ENCODE measurements at places on chromosomes 4 and X.

DNA sequence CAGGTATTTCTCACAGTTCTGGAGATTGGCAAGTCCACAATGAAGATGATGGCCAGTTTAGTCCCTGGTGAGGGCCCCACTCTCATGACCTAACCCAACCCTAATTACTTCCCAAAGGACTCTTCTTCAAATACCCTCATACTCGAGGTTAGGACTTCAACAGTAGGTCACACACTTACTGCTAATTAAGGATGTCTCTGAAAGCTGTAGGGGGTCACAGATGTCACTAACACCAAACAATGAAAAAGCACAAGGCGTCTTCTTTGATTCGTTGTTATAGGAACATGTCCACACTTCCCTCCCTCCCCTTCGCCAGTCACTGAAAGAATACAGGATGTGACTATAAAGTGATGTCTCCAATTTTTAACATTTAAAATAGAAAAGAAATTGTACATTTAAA is 309.7 kb downstream of the PACRGL start:
- no peak for DNase-seq

DNA sequence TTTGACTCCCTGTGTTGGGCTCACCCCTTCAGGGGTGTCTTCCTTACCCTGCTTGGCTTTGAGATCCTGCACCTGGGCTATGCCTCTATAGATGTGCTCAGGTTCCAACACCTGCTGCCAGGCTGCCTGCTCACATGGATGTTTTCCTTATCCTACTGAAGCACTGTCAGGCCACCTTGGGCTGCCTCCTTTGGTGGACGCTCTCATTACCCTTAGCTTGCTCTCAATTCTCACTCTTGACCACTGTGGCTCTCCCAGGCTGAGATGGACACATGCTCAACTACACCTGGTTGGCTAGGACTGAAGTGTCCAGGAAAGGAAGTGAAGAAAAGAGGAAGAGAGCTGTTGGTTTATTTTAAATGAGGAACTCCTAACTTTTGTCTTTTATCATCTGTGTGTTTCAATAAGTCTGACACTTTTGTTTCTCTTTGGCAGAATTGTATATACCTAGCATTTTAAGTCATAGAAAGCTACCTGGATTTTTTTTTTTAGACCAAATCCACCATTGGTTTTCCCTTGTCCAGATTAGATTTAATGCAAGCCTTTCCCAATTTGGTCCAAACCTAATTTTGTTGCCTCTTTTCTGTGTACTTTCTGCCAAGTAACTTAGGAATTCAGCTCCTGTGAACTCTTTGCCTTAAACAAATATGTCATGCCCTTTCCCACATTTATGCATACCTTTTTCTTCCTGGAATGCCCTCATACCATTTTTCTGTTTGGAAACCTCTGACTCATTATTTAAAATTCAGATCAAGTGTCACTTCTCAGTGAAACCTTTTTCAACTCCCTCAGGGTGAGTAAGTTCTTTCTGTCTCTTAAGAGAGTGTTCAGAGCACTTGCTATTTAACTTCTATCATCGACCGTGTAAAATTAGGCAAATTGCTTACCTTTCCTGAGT is 175.8 kb downstream of the GC start:
- no peak for DNase-seq

DNA sequence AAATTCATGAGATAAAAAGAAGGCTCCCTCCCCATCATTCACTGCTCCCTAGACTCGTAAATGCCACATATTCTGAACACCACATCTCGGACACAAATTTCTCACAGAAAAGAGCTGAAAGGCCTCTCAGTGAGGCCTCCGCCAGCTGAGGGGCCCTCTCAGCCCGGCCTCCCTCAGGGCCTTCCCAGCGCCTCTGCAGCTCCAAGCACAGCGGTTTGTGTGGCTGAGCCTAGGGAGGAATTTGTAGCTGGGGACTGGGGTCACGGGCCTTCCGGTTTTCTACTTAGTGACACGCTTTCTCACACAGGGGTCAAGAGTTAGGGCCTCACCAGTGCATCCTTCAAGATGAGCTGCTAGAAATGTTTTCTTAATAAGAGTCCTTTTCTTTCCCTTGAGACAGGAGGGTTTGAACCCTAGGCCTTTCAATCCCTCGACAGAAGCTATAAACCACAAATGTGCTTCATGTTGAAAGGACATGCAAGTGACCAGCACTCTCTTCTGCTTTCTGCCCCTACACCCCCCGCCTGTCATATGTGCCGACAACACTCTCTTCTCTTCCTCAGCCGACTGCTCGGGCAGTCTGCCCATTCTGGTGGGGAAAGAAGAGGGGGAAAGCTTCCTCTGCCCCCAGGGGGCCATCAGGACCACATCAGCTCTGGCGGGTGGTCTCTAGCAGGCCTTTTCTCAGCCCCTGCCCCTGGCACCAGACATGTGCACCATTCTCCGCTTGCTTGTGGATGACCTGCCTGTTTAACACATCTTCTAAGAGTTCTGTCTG is 104.9 kb downstream of the CHIC2 start:
- DNase-seq = peak; percentile 54

DNA sequence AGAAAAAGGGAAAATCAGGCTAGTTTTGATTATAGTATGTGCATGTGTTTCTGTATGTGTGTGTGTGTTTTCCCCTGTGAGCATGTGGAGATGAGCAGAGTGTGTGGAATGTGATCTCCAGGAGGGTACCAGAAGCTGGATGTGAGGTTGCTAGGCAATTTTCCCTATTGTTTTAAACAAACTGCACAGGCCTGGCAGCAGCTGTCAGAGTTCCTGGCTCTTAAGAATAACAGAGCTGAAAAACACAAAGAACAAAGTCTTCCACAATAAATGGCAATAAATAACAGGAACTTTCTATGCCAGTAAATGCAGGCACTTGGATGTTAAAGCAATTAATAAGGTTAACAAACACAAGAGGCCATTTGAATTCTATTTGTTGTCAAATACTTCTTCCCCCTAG is 344.6 kb upstream of the CTSO start:
- peak; percentile 67 for DNase-seq

GRCh38 chr4:75819121-75819520 is 83.1 kb downstream of the PPEF2 start:
- no peak for DNase-seq

GRCh38 chrX:147226801-147227200 is 412.3 kb upstream of the CXorf51A start:
- no peak for DNase-seq

DNA sequence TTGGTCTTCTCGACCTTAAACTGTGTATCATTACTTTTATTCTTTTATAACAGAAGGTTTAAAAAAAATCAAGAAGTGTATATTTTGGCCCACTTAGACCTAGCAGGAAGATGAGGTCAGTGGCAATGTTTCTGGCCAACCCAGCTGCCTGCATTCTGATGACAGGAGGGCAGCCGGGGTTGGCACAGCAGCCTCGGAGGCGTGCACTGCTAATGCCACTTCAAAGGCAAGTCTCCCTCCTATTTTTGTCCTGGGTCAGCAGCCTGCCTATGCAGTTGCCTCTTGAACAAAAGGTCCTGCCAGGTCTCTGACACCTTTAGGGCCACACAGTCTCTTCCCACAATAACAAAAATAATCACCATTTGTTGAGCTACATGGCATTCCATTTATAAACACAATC is 89.4 kb upstream of the MYOZ2 start:
- no peak for DNase-seq

DNA sequence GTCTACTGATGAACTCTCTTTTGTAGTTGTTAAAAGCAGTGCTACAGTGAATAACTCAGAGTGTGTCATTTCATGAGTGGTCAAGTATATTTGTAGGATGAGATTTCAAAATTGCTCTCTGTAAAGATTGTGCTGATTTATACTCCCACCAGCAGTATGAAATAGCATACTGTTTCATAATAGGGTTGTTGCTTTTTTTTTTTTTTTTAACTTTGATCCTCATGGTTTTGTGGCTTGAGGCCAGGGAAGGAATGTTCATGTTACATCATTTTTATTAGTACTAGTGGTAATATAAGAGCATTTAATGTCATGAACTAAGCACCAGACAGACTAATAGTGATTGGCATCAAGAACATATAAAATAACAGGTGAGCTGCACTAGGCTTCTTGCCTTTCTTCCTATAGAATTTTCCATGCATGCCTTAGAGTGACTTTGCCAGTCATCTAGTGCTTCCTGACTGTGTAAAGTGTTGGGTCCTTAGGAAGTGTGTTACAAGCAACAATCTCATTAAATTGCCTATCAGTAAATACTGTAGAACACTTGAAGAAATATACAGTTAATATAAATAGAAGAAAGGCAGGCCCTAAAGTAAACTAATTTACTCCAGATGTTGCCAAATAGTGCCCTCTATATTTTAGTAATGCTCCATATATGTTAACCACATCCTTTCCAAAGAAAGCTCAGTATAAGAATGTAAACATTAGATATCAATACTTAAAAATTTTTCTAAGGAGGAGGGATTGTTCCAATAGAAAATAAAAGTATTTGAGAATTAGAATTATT is 38.6 kb upstream of the MSMO1 start:
- no peak for DNase-seq

GRCh38 chr4:166658585-166658984 is 575.7 kb downstream of the SPOCK3 start:
- no peak for DNase-seq

DNA sequence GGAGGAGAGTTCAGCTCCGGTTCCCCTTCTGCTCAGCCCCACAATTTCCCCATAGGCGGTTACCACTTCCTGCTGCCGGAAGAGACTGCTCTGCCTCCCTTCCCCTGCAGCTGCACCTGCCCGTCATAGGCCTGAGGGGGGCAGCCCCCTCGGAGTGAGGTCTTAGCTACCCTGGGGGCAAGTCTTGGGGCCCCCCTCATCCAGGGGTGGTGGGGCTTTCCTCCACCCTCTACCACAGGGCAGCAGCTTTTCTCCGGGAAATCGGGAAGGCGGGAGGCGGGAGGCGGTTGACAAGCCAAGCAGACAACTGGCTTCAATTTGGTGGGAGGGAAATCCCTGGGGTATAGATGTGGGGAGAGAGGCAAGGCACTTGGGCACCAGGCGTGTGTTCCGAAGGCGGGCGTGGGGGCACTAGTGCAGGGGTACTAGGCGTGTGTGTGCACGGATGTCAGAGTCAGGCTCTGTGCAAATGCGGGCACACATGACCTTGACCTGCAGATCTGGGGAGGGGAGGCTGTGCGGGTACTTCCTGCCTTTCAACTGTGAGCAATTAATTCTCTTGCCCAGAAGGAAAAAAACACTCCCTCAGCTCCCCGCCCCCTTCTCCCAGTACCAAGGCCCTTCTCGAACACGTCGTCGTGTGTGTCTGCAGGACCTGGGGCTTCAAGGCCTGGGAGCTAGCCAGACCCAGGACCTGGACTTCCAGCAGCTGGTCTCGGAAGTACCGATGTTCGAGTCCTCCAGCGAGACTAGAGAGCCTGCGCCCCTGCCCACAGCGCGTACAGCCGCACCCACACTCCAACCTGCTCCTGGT is 1.0 kb upstream of the ARHGAP4 start:
- peak; percentile 65 for DNase-seq

DNA sequence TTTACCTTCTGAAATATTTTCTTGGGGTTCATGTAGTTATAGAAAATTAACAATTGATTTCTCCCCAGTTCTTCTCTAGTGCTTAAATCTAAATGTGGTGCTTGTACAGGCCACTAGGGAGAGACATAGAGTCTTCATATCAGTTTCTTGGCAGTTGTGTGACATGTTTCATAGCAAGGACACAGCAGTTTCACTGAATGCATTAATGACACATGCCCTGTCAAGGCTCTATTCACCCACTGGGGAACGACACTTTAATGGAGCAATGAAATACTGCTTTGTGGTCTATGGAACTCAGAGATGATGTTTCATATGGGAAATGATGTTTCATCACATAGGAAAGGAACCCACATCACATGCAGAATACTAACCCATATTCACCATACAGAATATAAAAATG is 2.8 kb downstream of the VEGFC start:
- DNase-seq = no peak

- no peak for DNase-seq
Measured at GRCh38 chr4:76214177-76214675, 602 bp upstream of the SCARB2 start.

GRCh38 chrX:97898798-97899197 is 1015.1 kb downstream of the RPA4 start:
- DNase-seq = peak; percentile 28

DNA sequence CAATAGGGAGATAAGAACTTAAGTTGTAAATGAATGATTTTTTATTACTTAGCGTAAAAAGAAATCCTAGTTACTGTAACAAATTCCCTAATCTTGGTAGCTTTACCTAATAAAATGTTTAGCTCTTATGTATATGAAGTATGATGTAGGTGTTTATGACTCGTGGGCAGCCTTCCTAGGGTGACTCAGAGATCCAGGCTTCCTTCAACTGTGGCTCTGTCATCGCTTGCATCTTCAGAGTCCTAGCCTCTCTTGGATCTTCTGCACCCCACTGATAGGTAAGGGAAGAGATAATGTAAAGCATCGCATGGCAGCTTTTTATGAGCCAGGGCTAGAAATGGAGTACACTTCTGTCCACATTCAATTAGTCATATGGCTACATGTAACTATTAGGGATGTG is 165.6 kb upstream of the GLRA2 start:
- DNase-seq = no peak

DNA sequence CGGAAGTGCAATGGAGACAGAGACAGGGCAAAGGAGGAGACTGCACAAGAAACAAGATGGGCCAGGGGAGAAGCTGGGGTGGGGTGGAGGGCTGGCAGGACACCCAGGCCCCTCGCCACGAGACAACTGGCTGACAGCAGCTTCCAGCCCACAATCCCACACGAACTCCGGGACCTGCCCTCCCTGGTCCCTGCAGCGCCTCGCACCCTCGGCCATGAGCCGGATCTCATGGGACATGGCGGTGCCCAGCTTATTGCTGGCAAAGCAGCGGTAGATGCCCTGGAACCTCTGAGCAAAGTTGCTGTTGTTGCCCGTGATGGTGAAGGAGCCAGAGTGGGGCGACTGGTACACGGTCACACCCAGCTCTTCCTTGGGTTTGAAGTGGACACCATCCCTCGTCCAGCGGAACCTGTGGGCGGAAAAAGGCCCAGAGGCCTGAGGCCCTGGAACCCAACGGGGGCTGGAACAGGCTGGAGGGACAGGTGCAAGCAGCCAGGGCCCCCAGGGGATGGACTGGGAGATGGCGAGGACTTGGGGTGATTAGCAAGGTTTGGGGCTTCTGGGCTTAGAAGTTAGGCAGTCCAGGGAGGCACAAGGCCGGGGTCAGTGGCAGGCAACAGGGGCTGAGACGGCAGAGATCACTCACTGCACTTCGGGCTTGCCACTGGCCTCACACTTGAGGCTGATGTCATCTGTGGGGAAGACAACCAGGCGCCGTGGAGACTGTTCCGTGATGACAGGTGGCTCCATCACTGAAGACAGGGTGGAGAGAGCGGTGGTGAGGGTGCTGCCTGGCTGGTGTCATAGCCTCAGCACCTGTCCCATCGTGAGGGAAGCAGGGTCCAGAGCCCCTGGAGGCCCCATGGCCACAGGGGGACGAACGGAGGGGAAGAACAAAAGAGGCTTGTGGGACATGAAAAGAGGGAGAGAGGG is 13.8 kb downstream of the L1CAM start:
- no peak for DNase-seq

GRCh38 chr4:64713256-64713840 is 304.1 kb upstream of the TECRL start:
- DNase-seq = no peak
